ENCODE measurements at places on chromosomes 4 and X. TPM values are rescaled to one million over a fixed set of nuclear protein-coding genes. Genes with fewer than 3 reads are reported as not detected.
A peak's percentile ranks its signal among the peaks of the same experiment; 100 is the strongest.

DNA sequence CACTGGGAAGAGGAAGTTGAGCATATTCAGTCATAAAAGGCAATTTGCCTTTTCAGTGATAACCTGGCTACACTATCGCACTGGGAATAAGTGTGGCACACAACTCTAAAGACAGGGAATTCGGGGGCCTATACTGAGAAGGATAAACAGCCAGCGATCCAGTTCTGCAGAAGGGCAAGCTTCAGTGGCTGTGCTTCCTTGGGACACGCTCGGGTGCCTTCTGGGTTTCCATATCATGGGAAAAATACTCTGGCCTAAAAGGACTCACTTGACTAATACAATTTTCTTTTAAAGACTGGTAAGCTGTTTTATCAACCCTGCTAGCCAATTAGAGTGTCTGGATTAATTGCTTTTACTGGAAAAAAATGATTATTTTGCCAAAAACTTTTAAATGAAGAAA, 58.5 kb downstream of the TENM3 start:
- no peak overlapping the region for H3K4me3 ChIP-seq
- H3K36me3 ChIP-seq, result no peaks in the 10 kb centered on the region
- H3K27me3 ChIP-seq, result no peaks in the 10 kb centered on the region
- no peak for DNase-seq

DNA sequence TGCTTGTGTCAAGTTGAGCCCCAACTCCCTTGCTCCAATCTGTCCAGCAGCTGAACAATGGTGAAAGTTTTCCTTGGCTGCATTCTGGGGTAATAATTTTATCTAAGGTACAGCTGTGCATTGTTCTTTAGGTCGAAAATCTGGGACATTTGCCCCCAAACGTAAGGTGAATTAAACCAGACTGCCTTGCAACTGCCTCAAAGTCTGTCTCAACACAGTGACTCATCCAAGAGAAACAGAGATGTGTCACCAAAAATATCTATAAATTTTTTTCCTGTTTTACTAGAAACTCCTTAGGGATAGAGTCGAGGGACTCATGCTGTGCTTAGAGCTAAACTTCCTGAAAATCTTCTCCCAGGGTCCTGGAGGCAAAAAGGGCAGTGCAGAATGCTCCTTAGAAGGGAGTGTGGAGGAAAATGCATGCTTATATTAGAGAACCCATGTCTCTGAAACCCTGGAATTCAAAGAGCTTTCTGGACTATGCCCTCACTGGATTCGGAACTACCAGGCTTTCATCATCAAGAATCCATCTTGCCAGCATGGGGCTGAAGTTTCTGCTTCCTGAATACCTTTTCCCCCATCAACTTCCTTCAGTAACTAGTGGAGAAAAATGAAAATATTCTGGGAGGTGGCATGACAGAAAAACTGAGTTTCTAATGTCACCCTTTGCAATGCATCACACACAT, 115.7 kb downstream of the PALLD start:
- no peaks in the 10 kb centered on the region for H3K36me3 ChIP-seq
- H3K4me3 ChIP-seq, result no peak overlapping the region
- peak overlapping the region; percentile 69 for H3K27ac ChIP-seq

GRCh38 chr4:141642063-141642462, 5.7 kb downstream of the IL15 start:
- no peak overlapping the region for H3K27ac ChIP-seq
- DNase-seq, result no peak
- no peaks in the 10 kb centered on the region for H3K27me3 ChIP-seq
- peaks cover 64% of the 10 kb centered on the region for H3K4me1 ChIP-seq

Gene TRIML2
- total RNA-seq, result not detected

Gene GAGE1
- total RNA-seq, result not detected
